Stimulated activated CD8-positive, alpha-beta memory T cell treated with anti-CD3 and anti-CD28 coated beads, Interleukin-15, amount 100 ng/mL, for 4 hours (primary cell): ENCODE measurements at places on chromosomes 4 and X.
A peak's percentile ranks its signal among the peaks of the same experiment; 100 is the strongest.

DNA sequence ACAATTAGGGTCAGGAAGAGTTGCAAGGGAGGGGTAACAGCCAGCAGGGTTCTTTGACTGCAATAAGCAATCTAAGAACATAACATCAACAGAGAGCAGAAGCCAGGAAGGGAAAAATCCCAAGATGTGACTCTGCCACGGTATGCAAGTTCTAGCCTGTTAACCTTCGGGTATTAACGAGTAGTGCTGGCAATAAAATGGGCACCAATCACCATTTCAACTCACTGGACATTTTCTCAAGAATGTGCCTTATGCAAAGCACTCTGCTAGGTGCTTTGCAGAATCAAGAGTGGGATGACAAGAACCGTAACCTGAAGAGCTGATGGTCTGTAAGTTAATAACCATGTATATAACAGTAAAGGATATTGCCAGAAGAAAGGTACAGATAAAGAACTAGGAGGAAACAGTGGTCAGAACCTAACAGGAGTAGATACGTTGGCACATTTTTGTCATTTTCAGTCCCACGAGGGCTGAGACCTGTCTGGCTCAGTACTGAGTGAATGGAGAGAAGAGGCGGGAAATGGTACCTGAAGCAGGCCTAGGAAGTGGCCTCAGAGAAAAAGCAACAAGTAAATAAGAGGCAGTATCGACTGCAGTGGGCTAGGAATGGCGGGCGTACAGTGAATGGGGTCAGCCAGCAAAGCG, 2.7 kb downstream of the ELOVL6 start:
- no peak for DNase-seq

- DNase-seq = no peak
These were observed 262.7 kb downstream of the PTTG2 start for GRCh38 chr4:38222892-38223291.

GRCh38 chr4:121951521-121952110, at the start of gene TRPC3:
Gene TRPC3 (minus strand): TSS chr4:121952060. CDS start chr4:121951680, 380 bp downstream.
- no peak for DNase-seq

DNA sequence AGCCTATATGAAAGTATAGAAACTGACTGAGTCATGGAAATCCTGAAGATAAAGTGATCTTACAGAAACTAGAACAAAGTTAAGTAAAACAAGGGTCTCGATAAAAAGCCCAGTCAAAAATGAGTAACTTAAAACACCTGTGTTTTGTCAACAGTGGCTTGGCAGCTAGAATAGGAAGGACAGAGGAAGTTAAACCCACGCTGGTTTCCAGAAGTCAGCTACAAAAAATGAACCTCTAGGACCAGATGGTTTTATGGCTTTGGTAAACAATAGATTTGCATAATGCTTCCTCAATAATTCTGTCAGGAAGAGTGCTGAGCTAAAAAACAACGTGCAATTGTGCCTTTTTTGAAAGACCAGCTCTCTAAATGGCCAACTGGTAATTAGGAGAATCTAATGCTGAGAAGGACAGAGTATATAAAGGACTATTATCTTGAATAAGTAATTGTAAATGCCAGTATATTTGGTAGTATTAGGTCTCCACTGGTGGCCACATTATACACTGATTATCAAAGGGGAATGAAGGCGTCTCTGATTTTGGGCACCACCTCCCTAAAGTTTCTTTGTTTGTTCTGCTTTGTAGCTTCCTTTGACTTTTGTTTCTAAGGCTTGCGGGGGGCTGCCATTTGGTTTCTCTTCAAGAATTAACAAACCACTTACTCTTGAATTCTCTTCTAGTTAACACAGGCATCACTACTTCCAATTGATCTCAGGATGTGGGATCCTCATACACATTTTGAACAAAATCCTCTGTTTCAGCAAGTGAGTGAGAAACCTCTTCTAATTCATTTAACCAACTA, 72.2 kb upstream of the PPP3CA start:
- no peak for DNase-seq

DNA sequence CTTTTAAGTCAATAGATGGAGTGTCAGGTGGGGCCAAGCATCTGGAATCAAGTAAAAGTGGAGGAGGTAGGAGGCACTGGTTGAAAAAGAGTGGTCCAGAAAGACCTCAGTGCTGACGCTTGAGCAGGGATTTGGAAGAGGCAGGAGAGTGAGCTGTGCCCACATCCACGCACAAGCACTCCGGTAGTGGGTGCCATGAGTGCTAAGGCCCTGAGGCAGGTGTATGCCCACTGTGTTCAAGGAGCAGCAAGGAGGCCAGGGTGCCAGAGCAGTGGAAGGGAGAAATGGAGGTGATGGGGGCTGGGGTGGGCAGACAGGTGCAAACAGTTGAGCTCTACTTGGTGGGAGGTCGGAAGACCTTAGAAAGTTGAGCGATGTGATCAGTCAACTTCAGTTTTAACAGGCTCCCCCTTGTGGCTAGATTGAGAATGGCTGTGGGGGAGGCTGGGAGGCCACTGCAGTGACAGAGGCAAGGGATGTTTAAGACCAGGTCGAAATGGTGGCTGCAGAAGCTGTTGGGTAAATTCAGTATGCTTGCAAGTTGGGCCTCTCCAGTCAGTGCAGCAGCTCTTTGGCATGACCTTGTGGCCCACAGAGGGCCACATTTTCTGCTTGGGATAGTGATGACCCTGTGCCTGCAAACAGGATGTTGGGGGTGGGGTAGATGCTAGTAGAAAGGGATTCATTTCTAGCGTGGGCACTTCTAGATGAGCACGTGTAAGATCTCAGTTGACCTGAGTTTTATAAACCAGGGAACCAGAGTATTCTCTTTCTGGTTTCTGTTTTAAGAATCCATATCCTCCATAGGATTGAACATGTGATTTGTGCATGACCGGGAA, 12.7 kb downstream of the TKTL1 start:
- peak; percentile 61 for DNase-seq

DNA sequence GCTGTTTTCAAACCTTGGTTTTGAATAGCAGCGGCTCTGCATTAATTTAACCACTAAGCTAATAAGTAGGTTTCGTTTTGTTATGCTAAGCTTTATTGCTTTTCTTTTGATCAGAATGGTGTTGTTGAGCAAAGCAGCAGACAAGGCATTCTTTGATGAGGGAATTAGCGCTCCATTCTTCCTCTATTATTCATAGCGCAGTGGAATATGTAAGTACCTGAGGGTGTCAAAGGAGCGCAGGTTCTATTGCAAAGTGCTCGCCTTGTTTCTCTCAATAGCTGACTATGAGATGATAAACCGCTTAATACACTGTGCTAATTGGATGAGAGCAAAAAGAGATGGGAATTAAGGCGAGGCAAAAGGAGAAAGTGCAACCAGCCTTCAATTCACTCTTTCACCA, 16.3 kb downstream of the ARX start:
- DNase-seq = no peak

GRCh38 chr4:138007572-138007971, 234.6 kb downstream of the SLC7A11 start:
- DNase-seq = no peak

DNA sequence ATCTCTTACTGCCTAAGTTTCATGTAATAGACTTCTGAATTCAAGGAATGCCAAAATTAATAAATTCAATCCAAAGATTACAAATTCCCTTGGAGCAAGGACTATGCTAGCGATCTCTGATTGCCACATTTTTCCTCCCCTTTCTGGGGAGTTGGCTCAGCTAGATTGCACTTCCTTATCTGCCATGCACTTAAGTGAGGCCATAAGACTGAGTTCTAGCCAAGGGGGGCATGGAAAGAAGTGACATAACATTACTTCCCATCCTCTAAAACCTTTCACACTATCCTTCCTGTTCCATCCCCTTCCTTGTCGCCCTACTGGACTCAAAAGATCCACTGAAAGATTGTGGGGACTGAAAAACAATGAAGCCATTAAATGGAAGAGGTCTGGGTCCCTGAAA, 53.8 kb upstream of the TXK start:
- DNase-seq = no peak
